ENCODE measurements at places on chromosomes 3 and 15. TPM values are rescaled to one million over a fixed set of nuclear protein-coding genes. Genes with fewer than 3 reads are reported as not detected.

CELF6 gene
- 0.08 TPM for total RNA-seq

SMCO1 gene
- not detected for total RNA-seq

LPCAT4 gene
- 13.9 TPM for total RNA-seq

TNK2 gene
- total RNA-seq, result 2.2 TPM

PLCH1 gene
- total RNA-seq, result 0.28 TPM

LDHAL6B gene
- not detected for total RNA-seq

DNA sequence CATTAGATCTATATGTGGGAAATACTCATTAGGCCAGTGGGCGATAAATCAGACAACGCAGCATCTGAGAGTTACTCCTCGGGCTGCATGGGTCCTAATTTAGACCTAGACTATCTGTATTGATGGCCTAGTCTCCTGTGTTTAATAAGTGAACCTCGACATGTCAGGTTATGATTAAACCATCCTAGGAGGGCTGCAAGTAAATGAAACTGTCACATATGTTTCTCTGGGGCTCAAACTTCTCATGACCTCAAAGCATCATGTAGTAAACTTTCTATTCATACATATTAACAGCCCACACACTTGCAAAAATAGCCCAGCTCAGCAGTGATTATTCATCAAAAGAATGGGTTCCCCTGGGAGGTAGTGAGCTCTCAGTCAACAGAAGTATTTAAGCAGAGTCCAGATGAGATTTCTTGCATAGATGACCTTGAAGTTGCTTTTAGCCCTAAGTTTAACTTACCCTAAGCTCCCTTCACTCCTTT, 51.6 kb downstream of the RAB11A start:
- no peak for DNase-seq

GRCh38 chr3:103894162-103894822, 1459.5 kb downstream of the ZPLD1 start:
- DNase-seq, result no peak

DNA sequence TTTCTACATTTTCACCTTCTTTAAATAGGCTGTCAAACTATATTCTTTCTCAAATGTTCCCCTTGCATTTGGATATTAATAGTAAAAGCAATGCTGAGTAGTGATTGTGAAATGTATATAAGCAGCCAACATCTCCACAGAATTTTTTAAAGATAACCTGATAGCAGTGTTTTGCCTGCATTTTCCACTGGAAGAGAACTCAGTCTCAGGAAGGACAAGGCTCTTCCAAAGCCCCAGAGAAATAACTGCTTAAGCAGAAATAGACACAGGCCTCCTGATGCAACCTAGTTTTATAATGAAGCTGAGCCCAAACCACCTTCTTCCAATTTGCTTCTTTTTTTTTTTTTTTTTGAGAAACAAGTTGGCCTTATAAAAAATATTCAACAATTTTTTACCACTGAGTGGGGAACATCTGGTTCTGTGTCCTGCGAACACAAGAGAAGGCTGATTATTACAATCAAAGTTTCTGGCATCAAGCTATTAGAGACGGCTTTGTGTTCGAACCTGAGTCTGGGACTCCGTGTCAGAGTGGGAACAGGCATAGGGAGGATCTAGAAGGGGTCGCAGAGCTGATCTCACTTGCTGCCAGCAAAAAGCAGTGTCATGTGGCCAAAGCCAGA, 332.5 kb upstream of the TBL1XR1 start:
- DNase-seq, result no peak

GRCh38 chr3:131147534-131147933, 120.9 kb downstream of the NEK11 start:
- DNase-seq, result no peak

DNA sequence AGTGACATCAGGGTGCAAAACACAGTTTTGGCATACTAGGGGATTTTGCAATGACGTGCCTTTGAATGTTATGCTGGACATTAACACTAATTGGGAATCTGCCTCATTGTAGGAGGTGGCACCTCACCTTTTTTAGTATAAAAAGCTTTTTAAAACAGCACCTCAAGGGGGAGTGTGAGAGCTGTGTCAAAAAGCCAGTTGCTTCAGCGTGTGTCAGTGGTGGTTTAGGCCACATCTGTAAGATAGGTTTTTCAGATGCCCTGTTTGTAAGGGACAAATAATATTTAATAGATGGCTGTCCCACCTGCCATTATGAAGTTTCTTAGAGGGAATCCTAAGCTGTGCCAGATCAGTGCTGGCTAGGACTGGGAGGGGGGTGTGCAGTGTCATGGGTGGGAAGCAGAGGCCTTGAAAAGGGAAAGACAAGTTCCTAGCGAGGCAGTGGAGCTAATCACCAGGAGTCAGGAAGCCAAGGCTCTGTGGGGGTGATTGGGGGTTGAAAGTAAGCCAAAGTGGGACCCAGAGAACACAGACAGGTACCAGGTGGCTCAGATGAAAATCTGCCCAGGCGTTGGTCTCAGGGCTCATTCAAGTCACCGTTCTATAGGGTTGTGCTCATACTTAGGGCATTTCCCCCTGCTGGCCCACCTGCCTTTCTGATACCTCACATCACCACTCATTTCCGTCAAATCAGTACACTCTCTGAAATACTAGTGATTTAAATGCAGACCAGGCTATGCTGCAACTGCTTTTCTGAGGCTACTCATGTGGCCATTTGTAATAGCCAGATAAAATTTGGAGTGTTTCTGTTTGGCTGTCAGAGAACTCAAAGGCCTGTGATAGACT, 120.5 kb downstream of the BBX start:
- no peak for DNase-seq
